Suppressor macrophage treated with lipopolysaccharide for 1 hour (primary cell): ENCODE measurements at places on chromosomes 11 and 22.

GRCh38 chr11:72712168-72712751, 38.0 kb upstream of the PDE2A start:
- peak; percentile 90 for DNase-seq

GRCh38 chr11:106468086-106468485, 390.6 kb downstream of the AASDHPPT start:
- no peak for DNase-seq

GRCh38 chr11:120768949-120769348, 255.0 kb upstream of the TBCEL start:
- no peak for DNase-seq

DNA sequence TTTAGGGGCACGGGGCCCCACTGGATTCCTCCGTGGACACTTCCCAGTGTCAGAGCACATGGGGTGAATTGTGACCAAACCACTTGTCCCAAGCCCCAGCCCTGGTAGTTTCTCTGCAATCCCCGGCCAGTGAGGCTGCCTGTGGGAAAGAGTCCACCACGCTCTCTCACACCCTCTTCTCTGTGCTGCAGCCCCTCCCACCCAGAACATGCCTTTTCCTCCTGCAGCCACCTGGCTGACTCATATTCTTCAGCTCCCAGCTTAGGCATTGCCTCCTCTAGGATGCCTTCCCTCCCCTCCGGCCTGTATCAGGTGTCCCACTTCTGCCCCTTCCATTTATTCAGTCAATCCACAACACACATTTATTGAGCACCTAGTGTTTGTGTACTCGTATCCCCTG, 5.4 kb upstream of the RPS6KB2 start:
- DNase-seq: no peak

- no peak for DNase-seq
Measured at GRCh38 chr11:27868226-27868625, 168.0 kb upstream of the BDNF start.

DNA sequence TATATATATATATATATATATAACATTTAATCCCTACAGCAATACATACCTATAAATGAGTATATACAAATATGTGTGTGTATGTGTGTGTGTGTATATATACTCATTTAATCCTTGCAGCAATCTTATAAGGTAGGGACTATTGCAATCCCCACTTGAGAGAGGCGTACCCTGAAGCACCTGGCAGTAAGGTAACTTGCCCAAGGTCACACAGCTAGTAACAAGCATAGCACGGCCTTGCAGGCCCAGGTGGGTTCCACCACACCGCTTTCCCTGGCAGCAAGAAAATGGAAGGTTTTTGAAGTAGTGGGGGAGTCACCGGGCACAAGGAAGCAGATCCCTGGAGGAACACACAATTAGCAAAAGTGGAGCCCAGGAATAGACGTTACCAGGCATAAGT, 3.3 kb upstream of the ADA2 start:
- DNase-seq: no peak

DNA sequence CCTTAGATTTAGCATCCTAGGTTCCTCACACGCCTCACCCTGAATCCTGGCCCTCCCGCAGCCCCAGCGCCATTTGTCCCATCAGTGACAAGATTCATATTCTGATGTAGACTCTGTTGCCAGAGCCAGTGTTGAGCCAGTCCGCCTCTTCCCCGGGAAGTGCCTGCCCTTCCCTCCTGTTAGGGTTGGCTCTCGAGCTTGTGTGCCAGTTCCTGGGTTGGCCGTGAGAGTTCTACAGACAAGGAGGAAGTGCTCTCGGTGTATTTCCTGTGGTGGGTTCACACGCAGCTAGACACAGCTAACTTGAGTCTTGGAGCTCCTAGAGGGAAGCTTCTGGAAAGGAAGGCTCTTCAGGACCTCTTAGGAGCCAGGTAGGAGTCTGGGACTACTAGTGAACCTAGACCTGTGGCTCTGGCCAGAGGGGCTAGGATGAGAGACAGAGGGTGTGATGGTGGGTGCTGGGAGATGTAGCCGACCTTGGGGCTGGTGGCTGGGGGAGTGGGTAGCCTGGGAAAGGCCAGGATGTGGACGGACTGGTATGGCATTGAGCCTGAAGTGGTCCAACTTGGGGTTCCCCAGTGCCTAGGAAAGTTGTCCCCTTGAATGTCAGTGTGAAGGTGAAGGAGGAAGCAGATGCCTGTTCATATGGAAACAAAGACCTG, at the start of gene IL18BP:
TSS of gene IL18BP (plus strand) at position 261 of the 662 bp plus-strand sequence. CDS start 1,076 bp downstream, outside the sequence.
- peak; percentile 87 for DNase-seq

GRCh38 chr11:32908619-32909018, 16.0 kb downstream of the QSER1 start:
- no peak for DNase-seq

DNA sequence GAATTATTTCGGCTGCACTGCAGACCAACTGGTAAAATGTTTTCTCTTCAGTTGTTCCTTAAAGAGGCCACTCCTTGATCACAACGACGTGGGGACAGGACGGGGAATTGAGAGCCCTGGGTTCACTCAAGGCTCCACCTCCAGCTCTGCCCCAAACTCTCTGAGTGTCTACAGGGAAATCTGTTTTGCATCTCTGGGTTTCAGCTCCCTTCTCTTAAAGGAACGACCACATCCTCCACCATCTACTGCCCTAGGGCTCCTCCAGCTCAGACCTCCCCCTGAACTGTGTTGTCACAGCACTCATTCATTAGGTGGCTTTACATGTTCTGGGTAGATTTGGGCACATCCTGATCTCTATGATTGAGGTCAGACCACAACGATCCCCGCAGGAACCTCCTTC, 5.1 kb upstream of the PPFIA1 start:
- no peak for DNase-seq

- no peak for DNase-seq
Measured at GRCh38 chr11:69375316-69376154, 81.6 kb downstream of the MYEOV start.

DNA sequence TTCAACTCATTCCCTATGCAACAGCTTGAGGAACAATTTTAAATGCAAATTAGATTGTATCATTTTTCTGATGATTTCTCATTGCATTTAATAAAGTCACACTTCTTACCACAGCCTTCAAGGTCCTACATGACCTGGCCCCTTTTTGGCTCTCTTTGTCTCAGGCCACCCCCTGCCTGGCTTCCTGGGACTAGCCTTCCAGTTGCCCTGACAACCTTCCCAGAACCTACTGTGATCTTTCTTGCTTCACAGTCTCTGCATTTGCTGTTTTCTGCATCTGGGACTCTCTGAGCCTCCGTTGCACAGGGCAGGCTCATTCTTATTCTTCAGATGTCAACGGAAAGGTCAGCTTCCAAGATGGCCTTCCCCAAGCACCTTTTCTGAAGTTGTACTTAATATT, 12.9 kb downstream of the APLNR start:
- no peak for DNase-seq

DNA sequence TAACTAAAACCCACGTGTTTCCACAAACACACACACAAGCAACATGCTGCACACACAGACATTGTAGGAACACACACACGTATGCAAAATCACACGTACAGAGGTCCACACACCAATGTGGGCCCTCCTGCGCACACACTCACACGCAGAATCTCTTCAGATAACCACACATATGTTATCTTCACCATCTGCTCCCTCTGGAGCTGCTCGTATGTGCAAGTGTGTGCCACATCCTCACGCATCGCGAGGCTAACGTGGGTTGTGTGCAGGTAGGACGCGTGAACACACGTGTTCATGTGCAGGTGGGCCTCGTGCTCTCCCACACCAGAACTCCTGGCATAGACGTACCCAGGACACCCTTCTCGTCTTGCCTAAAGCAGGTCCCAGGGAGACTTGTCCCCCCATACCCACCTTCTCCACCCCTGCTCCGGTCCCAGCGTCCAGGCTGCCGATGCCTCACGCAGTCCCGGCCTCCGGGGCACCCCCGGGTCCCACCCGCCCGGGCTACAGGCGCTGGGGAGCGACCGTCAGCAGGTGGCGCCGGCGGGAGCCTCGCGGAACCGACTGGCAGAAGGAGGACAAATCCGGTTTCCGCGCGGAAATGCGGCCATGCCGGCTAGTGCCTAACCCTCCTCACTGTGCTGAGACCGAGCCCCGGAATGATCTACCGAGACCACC, 10.3 kb upstream of the IGSF9B start:
- no peak for DNase-seq
